Hematopoietic multipotent progenitor cell treated with erythropoietin and hydrocortisone succinate and interleukin-3 and kit ligand, for 15 days (in vitro differentiated cells): ENCODE measurements at places on chromosomes 2 and 18.
A peak's percentile ranks its signal among the peaks of the same experiment; 100 is the strongest.

DNA sequence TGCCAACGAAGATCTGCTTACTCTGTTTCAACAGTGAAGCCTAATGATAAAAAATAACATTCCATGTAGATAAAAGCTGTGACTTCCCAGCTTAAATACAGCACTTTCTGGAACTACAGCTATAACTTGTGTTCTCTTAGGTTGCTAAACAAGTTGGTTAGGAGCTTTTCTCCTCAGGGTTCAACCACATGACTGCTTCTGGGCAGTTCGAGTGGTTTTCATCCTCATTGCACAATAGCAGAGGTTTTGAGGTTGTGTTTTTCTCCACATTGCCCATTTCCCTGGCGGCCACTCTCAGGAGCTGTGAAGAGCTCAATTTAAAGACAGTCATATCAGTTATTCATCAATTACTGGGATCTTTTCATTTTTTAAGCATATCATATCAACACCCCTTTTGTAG is 102.2 kb upstream of the CYP1B1 start:
- no peak for DNase-seq

DNA sequence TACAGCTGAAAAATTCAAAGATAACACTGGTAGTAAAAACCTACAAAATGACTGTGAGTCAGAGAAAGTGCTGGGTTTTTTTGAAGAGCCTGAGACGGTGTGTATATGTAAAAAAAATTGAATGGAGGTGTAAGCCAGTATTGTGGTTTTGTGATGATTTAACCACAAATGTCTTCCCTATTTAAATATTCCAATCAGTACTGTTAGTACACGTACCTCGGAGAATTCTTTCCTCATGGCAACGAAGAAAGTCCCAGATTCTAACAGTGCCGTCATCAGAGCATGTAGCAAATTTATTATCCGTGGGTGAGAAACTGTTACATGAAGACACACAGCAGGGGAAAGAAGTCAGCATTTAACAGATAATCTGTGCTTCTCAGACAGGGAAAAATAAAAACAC is 48.1 kb downstream of the WDR33 start:
- no peak for DNase-seq

DNA sequence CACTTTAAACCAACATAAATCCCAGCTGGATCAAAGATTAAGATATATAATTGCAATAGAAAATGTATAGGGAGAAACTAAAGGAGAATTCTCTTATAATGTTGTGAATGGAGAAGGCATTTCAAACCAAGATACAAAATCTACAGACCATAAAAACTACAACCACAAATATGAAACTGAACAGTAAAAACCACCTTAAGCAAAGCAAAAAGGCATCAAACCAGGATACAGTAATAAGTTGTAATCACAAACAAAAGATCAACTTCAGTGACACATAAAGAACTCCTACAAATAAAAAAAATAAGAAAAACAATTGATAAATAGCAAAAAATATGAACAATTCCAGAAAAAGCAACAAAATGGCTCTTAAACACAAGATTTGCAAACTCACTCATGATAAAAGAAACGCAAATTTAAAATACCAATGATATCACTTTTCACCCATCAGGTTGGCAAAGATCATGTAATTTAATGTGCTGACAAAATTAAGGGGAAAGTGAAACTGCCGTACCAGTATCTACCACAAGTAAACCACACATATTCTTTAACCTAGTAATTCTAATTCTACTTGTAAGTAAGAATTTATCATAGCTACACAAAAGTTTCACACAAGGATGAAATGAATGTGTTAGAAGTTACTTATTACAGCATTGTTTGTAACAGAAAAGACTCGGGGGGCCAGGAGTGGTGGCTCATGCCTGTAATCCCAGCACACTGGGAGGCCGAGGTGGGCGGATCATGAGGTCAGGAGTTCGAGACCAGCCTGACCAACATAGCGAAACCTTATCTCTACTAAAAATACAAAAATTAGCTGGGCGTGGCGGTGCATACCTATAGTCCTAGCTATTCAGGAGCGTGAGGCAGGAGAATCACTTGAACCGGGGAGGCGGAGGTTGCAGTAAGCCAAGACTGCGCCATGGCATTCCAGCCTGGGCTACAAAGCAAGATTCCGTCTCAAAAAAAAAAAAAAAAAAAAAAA is 101.9 kb downstream of the USP34 start:
- no peak for DNase-seq

GRCh38 chr2:153940511-153940910 is 68.8 kb downstream of the GALNT13 start:
- DNase-seq: no peak

GRCh38 chr2:83594241-83595120 is 864.6 kb downstream of the SUCLG1 start:
- no peak for DNase-seq

- no peak for DNase-seq
Observed at GRCh38 chr2:28488083-28488830, 7.6 kb upstream of the PLB1 start.

DNA sequence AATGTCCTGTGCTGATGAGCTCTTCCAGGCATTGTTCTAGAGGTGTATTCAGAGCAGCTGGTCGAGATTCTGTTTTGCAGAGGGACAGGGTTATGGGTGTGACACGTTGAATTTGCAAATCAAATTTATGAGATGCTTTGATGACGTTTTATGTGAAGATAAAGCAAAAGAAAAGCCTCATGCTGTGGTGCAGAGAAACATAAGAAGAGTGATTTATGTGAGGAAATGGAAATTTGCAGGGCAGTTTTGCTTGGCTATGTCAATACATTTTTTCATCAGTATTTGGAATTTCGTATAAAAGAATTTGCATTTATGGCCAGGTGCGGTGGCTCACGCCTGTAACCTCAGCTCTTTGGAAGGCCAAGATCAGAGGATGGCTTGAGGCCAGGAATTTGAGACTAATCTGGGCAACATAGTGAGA is 36.4 kb downstream of the TSN start:
- DNase-seq: no peak

DNA sequence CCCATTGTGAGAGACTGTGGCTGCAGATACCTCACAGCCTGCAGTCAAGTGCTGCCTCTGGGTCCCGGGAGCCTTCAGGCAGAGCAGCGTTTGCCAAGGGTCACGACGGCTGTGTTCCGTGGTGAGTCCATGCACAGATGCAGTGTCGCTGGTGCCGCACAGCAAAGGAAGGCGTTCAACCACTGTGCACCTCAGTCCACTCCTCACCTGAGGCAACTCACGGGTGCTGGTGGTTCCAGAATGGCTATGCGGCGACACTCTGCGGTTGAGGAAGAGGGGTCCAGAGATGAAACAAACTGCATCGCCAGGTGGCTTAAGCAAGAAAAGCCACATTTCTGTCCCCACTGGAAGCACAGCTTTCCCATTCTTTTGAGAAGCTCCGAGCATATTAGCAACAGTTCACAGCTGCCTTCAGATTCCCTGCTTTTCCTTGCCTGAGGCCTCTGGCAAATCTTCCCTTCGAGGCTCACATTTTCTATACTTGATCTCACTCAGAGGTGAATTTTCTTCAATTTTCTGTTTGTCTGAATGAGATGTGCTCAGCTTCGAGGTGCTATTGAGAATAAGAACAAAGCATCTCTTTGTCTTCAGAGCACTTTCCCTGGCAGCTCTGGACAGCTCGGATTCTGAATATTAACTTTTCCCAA is 208.8 kb upstream of the TWIST2 start:
- no peak for DNase-seq

DNA sequence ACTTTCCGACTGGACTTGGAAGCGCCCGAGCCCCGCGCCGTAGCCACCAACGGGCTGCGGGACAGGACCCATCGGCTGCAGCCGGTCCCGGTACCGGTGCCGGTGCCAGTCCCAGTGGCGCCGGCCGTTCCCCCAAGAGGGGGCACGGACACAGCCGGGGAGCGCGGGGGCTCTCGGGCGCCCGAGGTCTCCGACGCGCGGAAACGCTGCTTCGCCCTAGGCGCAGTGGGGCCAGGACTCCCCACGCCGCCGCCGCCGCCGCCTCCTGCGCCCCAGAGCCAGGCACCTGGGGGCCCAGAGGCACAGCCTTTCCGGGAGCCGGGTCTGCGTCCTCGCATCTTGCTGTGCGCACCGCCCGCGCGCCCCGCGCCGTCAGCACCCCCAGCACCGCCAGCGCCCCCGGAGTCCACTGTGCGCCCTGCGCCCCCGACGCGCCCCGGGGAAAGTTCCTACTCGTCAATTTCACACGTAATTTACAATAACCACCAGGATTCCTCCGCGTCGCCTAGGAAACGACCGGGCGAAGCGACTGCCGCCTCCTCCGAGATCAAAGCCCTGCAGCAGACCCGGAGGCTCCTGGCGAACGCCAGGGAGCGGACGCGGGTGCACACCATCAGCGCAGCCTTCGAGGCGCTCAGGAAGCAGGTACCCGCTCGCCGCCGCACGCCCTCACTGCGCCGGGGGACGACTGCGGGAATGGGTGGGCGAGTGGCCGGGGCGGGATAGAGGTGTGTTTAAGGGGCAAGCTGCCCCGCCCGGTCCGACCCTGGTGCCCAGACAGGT is 713 bp downstream of the ATOH8 start:
- DNase-seq: no peak

- no peak for DNase-seq
Observed at GRCh38 chr2:216117561-216118340, 8.6 kb downstream of the XRCC5 start.

DNA sequence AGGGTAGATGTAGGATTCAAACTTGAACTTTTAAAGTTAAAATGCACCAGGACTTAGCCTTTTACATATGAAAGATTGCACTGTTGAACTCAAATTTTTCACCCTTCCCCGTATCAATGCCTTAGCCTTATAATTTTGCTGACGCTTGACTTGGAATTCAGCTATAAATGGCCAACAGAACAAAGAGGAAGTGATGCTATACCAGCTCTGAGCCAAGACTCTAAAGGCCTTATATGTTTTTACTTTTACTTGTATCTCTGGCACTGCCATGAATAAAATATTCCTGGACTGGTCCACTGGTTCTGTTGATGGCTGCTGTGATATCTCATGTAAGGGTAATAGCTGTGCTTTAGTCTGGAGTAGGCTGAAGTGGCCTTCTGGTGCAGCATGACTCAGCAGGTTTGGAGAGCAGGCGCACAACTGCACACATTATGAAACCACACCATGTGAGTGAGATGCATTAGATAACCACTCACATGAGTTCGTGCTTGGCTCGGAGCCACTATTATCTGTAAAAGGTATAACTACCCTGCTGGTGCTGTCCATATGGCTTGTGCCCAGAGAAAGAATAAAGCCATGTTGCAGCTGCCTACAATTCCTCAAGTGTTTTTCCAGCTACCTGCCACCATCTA is 8.4 kb upstream of the IER3IP1 start:
- DNase-seq: peak; percentile 56

GRCh38 chr18:50231621-50232020 is 34.7 kb downstream of the CFAP53 start:
- DNase-seq: no peak

DNA sequence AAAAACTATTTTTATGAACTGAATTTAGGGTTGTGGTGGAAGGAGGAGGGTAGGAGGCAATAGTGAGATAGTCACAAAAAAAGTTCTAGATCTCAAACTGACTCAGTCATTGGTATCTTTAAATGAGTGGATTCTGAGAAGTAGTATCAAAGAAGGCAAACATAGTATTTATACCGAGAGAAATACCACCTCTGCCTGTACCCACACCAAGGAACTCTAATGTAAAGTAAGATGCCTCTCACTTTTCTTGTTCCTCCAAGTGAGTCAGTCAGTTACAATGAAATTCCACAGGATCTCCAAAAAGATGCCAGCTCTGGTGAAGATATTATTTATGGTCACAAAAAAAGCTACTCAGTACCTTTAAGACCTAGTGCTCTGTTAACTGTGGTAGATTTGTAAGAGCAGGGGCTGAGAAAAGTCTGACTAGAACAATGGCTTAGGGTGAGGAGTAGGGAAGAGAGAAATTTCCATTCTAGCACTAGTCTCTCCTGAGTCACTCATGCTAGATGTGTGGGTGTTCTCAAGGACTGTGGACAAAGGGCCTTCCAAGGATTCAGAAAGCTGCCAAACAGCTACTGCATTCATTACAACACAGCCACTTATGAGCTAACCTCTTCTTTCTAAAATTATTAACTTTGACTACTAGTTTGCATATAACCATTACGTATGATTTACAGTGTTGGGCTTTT is 36.3 kb downstream of the YWHAQ start:
- no peak for DNase-seq

DNA sequence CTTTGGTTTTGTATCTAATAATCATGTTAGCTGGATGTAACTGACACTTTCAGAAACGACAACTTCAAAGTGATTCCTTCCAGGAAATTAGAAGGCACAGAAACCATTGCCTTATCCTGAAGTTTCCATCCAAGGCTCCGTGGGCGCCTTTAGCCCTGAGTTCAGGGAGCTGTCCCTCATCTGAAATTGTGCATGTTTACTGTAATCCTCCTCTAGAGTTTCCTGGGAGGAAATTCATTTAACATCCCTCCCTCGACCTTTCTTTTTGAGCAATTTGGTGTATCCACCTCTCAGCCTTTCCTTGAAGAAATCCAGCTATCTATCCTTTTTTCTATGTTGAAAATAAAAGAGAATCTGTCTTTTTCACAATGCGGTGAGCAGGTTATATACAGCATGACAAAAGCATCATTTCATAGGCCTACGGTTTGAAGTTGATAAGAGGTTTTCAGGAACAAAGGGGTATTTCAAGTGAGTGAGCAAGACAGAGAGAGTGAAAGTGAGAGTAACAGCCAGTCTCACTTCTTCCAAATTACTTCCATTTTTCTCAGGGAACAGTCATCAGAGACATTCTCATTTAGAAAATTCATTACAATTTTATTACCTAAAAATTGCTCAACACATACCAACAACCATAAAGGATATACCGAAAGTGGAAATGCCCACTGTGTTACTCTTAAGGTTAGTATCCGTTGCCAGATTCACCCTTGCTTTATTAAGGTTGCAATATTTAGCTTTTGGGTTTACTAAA is 167.3 kb downstream of the MREG start:
- no peak for DNase-seq

- peak; percentile 28 for DNase-seq
Observed at GRCh38 chr2:28801726-28802125, 8.9 kb upstream of the SPDYA start.

DNA sequence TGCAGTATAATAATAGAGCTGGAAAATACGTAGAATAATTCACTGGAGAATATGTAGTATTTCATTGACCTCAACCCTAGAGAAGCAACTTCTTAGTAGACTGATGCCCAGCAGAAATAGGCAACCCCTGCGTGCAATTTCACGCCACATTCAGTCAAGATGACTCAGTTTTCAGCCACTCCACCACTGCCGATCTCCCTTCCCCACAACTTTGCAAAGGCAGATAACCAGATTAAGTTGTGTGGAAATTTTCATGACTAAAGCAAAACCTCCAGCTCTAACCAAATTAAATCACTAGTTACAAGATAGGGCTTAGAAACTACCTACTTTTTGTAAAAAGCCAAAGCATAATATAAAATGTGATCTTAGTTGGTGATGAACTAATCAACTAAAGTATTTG is 63.3 kb upstream of the STK17B start:
- peak; percentile 9 for DNase-seq

DNA sequence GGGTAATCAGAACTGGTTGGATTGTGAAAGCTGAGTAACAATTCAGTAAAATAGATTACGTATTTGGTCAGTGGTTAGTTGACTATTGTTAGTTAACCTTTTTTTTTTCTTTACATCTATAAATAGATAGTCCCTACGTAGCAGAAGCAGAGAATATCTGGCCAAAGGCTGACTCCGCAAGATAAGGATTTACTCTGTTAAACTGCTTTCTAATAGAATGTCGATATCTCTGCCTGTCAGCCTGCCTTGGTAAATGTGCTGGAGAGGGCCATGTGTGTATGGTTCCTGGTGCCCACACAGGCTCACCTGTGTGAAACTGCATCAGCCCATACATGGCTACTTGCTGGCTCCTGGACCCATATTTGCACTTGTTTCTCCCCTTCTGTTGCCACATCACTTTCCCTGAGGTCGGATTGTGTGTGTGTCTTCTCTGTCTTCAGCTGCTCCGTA is 94.4 kb downstream of the CRIM1 start:
- no peak for DNase-seq

GRCh38 chr2:163600801-163601200 is 135.0 kb downstream of the FIGN start:
- DNase-seq: no peak
